ENCODE measurements at places on chromosomes 11 and 22.

- DNase-seq = no peak
These were observed 6.5 kb upstream of the DRD2 start for GRCh38 chr11:113481672-113482071.

DNA sequence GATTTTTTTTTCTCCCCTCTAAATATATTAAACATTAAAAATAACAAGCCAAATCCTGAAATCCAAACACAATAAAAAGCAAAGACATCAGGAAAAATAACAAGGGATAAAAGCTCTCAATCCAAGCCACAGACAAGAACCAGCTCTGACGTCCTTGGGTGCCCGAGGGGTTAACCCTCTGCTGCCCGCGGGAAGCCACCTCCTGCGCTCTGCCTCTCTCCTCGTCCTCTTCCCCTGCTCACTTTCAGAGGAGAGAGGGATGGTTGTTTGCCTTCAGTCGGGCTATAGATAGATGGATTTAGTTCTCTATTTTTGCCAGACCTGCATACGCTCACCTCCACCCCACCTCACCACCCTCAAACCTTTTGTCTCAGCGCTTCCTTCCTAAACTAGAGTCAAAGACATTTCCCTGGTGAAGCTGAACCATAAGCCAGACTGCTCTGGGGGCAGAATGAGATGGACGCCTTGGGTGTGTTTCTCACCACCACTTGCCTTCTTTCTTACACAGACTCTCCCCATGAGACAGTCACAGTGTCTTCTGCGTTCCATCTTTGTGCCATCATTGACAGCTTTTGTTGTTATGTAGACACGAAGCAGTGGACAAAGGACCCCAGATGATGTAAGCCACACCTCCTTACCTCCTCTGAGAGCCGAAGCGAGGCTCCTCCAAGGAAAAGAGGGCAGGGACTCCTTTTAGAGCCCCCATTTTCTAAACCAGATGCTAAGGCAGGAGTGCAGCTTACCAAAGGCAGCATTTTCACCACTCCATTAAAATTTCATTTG lies 142.5 kb upstream of the HSD17B12 start:
- no peak for DNase-seq

GRCh38 chr11:128052912-128053641 lies 534.3 kb downstream of the ETS1 start:
- DNase-seq = no peak

- DNase-seq = no peak
These were observed 66.2 kb downstream of the CADM1 start for GRCh38 chr11:115437902-115438575.

DNA sequence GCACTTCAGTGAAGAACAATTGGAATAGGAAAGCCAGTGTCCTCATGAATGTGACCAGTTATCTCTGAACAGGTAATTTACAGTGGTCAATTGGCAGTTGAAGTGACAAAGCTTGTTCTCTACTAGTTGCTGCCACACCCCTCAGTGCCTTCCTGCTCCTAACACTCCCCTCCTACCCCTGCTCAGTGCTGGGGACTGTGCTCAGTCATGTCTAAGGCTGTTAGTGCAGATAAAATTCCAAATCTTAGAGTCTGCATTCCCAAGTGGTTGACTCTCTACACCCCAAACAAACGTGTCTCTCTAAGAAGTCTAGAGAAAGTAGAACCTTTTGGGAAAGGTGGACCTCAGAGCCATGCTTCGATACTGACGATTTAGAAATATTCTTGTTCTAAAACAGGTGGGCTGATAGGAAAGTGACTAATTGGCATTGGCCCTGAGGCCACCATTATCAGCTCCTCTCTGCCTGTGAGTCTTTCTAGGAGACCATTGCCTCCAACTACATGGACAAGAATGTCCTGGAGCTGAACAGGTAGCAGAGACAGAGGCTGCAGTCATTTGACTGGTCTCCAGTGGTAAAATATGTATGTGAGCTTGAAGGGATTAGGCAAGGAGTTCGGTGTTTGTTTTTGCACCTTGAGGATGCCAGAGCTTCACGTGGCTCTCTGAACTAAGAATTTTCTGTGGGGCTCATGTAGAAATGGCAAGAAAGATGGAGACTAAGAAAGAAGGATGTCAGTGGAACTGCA lies 22.1 kb upstream of the NNMT start:
- DNase-seq = no peak

- no peak for DNase-seq
These were observed at the start of gene SCYL1 for GRCh38 chr11:65524741-65525545. Gene SCYL1, plus strand, starts transcription at chr11:65525083. Its CDS starts 71 bp downstream, at chr11:65525154.

DNA sequence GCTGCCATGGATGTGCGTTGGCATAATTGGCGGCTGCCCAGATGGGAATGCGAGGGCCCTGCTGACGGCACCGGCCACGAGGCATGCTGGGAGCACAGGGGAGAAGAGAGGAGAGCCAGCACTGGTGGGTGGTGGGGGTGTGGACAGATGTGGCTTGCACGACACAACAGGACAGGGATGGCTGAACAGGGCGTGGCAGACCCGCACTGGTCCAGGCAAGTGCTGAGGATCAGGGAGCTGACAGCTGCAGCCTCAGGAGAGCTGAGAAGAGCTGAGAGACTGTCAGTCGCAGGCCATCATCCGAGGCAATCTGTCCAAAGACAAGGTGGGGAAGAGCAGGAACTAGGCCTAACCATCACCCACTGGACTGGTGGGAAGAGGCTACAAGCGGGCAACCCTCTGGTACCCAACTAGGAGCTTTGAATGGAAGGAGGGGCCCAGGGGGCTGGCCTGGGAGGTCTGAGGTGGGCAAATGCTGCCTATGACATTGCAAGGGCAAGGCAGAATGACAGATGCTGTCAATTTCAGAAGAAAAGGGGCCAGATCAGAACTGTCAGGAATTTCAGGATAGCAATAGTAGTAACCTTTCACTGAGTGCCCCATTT lies 2.4 kb downstream of the GNB1L start:
- DNase-seq = no peak

GRCh38 chr11:108592591-108593213 lies 866 bp downstream of the EXPH5 start:
- DNase-seq = no peak

DNA sequence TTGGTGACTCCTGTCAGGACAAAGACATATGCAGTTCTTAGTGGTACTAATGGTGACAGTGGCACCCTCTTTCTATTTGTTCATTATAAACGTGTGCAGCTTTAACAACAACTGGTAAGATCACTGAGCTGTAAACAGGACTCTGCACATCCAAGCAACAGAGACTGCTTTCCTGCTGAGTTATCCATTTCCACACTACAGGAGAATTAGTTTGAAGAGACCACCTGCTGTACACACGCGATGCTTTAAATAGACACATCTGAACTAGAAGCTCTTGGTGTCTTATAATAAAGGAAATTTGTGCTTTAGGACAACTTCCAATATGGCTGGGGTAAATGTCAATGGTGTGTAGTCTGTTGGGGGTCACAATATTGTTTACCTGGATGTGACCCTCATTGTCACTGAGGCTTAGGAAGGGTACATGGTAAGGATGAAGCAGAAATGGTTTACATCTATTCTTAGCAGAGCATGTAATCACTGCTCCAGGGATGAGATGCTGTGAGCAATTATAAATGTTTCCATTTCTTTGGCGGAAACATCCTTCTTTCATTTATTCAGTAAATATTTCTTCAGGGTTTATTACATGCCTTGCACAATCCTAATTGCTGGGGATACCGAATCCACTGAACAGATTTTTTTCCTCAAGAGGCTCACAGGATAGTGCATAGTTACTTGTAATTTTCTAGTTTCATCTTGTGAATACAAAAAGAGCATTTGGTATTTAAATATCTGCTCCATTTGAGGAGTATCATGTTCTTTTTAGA lies 354.0 kb upstream of the CCDC90B start:
- peak; percentile 4 for DNase-seq

- DNase-seq = peak; percentile 19
These were observed 1.7 kb downstream of the HPX start for GRCh38 chr11:6438979-6439571.

GRCh38 chr11:128961645-128962044 lies 19.0 kb upstream of the TP53AIP1 start:
- no peak for DNase-seq

- DNase-seq = peak; percentile 3
These were observed at the start of gene SMTNL1 for GRCh38 chr11:57536947-57537619. Gene SMTNL1, plus strand, starts transcription at chr11:57537595. Its CDS starts 5,048 bp downstream, at chr11:57542643.
